ENCODE measurements at places on chromosomes 4 and X. TPM values are rescaled to one million over a fixed set of nuclear protein-coding genes. Genes with fewer than 3 reads are reported as not detected.

Gene ETDB
- total RNA-seq, result not detected

- no peak for DNase-seq
These were observed 12.4 kb upstream of the NAP1L5 start for GRCh38 chr4:88709989-88710388.

GRCh38 chr4:76009311-76009710 is 2.0 kb upstream of the CXCL9 start:
- no peak for DNase-seq

GRCh38 chr4:137359691-137360315 is 172.5 kb downstream of the PCDH18 start:
- DNase-seq, result no peak

GRCh38 chrX:94576367-94577004 is 902.5 kb downstream of the FAM133A start:
- DNase-seq, result no peak

GRCh38 chrX:150196285-150196684 is 166.8 kb upstream of the MAMLD1 start:
- no peak for DNase-seq

GRCh38 chr4:26907731-26908599 is 47.3 kb downstream of the STIM2 start:
- no peak for DNase-seq

DNA sequence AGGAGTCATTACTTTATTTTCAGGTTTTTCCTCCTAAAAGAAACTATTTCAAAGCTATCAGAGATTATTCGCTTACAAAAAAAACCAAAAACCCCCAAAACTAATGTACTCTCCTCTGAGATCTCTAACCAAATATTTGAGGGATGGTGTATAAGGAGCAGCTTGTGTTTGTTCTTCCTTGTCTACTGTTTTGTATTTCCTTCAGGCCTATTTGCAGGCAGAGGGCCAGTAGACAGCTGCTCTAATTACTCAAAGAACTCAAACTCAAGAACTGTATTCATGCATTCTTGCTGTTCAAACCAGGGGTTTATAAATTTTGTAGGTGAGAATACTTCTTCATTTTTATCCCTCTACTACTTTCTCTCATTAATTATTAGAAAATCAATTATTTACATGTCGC is 51.3 kb downstream of the SH3RF1 start:
- DNase-seq, result no peak

- no peak for DNase-seq
These were observed 287.0 kb upstream of the NOCT start for GRCh38 chr4:138728566-138728965.
